NCI-H1694 (cell line): ENCODE measurements at places on chromosomes 16 and 17.

DNA sequence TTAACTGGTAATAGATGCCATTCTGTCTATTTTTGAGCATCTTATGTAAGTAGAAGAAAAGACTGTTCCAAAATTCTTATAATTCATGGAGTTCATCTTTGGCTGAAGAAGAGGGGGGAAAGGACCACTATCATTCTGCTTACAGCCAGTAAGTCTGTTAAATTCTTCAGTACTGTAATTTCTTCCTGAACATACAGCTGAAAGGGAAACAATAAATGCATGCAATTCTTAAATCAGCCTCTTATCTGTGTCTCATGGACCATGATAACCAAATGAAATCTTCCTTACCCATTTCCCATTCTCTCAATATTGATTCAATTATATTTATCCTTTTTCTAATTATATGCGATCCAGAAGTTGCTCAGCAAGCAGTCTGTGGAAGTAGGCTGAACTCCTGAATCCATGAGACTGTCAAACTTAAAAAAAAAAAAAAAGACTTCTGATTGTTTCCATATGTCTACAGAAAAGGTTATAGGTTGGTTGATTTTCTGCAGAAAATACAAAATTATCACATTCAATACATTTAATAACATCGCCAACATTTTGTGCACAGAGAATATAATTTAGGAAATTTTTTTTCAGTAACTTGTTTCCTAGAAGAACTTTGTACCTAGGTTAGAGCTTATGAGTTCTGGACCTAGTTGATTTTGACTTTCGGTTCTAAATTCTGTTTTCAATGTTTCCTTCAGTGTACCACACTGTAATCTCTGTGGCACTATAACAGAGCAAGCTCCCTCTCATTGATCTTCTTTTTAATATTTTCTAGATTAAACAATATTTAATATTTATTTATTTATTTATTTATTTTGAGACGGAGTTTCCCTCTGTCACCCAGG lies 1.2 kb upstream of the ABCA9 start:
- no peak for DNase-seq

GRCh38 chr17:49576088-49576916 lies 631 bp downstream of the NXPH3 start:
- peak; percentile 27 for DNase-seq

DNA sequence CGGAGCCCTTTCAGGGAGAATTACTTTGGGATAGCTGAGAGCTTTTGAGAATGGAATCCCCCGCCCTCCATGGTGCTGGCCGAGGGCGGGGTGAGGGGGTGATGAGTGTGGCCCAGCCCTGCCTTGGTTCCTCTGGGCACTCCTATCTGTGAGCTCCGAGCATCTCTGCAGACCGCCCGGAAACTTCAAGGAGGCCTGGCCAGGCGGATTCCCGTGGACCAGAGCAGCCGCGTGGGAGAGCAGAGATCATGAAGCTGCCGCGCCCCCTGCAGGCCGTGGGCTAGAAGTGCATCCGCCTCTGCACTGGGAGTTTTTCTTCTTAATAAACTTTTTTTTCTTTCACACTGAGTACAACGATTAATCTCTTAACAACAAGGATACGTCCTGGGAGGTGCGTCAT lies 392.9 kb upstream of the EEF2KMT start:
- DNase-seq = peak; percentile 11

DNA sequence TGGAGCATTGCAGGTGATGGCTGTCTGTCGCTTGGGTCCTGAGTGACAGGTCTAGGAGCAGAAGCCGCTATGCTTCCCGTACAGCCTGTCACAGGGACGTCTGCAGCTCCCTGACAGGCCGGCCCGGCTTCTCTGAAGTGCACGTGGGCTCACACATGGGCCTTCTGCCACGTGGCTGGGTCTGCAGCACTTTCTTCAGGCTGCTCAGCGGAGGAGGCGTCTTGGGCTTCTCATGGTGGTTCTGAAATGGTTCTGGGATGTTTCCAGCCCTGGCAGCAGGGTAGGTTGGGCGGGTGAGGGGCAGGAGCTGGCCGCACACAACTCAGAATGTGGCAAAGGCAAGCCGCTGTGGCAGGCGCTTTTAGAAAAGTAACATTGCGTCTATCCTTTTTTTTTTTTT lies 80.3 kb upstream of the ZNF750 start:
- DNase-seq = no peak

DNA sequence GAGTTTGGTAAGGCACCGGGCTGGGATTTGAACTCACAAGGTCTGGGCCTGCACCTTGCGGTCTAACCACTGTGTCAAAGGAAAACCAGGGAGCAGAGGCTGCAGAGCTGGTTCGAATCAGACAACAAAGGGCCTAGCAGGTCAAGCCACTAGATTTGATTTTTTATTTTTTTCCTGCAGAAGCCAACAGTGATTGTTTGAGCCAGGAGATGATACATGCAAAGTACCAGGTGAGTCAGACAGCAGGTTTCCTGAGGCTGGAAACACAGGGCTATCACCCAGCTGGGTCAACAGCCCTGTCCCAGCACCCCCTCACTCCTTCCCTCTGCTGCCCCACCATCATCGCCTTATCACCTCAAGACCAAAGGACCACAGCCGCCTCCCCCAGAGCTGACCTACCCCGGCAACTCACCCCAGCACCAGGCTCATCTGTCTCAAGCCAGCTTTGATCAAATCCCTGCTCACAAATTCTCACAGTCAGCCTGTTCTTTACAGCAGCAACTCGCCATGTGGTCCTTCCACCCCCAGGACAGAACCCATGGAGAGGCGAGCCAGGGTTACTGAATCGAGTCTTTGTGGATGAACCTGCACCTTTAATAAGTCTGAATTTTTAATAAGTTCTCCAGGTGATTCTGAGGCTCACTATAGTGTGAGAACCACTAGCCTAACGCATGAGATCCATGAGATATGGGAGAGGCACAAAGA lies 13.0 kb upstream of the KRT19 start:
- no peak for DNase-seq

DNA sequence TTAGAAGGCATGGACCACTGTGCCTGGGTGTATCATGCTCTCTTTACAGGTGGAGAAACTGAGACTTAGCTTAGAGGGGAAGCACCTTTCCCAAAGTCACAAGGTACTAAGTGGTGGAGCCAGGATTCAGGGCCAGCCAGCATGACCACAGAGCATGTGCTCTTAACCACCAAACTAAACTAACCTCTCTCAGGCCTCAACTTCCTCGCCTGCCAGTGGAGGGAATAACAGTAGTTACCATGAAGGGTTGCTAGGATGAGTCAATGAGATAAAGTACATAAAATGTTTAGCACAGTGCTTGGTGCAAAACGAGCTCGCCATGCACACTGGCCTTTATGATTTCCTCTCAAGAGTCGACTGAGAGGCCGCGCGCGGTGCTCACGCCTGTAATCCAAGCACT lies 6.4 kb upstream of the MYO1C start:
- no peak for DNase-seq

DNA sequence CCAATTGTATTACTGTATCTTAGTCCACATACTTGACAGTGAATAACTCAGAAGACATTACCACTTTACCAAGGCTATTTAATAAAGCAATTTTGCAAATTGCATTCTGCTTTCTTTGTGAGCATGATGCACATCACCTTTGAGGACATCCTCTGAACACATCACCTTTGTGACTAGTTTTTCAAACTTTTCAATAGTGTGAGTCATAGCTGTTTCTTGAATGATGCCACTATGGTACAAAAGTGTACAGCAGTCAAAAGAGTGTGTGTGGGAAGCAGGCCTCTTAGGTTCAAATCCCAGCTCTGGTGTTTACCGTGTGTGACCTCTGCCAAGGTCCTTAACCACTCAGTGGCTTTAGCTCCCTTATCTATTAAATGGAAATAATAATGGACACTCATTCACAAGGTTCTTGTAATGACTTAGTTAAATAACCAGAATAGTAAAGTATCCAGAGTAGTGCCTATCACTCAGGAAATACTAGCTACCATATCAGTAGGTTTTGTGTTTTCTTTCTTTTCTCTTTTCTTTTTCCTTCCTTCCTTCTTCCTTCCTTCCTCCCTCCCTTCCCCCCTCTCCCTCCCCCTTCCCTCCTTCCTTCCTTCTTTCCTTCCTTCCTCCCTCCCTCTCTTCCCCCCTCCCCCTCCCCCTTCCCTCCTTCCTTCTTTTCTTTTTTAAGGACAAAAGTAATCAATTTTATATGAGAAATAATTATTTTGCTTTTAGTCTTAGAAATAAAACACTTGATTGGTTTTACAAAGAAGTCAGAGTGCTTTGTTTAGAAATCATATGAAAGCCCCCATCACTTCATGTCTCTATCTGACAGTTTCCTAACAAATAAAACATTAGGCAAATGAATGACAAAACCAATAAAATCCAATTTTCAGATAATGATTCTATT lies 178.9 kb downstream of the MYO1D start:
- DNase-seq = no peak

GRCh38 chr17:58335779-58336455 lies 7.3 kb upstream of the TSPOAP1 start:
- no peak for DNase-seq

DNA sequence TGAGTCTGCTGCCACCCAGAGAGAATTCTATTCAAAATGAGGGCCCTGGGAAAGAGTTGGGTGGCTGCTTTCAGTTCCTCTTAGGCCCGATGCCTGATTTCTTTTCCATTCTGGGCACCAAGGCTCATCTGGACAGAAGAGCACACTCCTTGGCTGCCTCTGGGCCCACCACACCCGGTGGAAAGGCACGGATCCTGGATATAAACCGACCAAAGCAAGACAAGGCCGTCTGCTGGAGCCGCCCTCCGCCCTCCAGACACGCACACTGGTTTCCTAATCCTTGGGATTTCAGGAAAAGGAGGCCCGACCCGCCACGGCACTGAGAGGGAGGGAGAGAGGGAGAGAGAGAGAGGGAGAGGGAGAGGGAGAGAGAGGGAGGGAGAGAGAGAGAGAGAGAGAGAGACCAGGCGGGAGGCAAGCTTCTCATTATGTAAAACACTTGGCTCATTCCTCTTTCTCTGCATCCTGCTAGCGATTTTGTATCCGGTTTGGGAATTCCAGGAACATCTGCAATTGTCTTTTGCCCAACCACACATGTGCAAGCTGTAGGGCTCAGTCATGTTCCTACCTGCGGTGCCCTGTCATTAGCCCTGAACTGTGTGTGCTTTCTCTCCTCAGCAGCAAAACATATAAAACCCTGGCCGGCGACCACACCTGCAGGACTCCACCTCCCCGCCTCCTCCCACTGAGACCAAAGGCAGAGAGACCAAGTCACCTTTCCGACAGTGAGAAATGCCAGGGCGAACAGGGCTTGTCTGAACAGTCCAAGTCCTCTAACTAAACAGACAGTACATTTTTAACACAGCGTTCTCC lies 347.2 kb downstream of the SOX9 start:
- peak; percentile 26 for DNase-seq

- no peak for DNase-seq
Measured at GRCh38 chr16:54287131-54288029, 793 bp upstream of the IRX3 start.

DNA sequence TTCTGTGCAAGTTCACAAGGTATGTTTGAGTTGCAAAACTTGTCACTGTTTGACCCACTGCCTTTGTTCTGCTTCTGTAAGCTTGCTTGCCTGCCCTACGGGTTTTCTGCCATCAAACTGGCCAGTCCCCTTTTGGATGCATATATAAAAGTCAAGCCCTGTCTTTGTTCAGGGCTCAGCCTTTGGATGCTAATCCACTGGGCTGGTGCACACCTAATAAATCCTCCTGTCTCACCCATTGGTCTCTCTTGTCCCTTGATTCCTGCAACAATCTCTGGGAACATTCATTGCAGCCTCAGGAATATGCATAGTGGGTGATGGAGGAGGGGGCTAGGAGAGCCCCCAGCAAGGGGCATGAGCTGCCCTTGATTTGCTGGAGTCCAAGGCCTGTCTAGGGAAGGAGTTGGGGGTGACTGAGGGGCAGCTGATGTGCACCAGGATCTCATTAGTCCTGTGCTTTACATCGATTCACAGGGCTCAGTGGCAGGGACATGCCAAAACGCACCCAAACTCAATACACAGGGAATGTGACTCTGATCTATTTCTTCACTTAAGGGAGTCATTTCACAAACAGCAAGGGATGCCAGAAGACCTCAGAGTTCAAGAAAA lies 225.4 kb upstream of the NLRP1 start:
- DNase-seq = no peak

DNA sequence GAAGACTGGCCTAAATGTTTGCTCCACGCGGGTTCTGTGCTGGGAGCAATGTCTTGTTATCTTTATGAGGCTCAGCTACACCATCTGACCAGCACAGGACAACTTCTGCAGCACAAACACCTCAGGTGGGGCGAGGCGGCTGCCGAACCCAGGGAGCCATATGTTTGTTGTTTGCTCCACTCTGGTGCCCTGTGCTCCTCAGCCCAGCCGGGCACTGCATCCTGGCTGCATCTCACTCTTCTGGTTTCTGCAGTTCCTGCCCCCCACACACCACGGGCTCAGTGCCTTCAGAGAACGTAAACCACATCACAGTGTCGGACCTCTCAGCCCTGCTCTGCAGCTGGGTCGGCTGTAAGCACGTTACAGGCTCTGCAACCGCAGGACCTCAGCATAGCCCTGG lies 32.4 kb downstream of the MXRA7 start:
- no peak for DNase-seq

DNA sequence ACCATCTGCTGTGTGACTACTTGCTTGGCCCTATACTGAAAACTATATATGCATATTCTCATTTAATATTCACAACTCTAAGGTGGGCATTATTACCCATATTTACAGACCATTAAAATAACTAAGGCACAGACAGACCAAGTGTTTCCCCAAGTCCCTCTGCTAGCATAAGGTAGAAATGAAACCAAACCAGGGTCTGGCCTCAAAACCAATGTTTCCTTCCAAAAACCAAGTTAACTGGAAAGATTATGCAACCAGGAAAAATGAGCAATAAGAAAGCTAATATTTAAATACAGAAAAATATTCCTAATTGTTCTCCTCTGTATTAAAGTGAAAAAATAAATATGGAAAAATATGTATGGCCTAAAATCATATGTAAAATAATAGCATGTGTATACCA lies 50.1 kb downstream of the XPO6 start:
- no peak for DNase-seq

DNA sequence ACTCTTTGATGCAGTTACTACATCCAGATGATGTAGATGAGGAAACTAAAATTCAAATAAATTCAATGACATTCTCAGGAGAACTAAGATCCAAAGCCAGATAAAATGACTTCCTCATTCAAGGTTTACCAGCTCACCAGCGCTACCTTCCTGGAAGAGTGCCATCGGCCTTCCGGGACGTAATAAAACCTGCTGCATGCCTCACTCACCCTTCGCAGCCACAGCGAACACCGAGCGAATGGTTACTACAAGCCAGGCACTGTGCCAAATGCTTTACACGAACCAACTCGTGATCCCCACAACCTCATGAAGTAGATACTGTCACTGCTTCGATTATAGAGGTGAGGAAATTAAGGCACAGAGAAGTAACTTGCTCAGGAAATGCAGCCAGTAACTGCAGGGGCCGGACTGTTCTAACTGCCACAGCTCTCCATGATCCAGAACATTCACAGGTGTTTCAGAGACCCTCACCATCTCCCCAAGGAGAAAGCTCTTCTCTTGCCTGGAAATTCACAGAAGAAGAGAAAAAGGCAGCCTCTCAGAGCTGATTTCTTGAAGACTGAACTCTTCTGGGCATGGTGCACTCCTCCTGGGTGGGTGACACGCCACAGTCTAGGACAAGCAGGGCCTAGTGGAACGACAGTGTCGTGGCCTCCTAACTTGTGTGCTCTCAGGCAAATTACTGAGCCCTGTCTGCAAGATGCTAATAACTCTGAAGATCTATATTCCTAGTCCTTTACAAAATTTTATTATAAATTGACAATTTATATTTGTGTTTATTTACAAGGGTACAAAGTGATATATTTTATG lies 46.8 kb downstream of the HIC1 start:
- no peak for DNase-seq
